ENCODE measurements at places on chromosomes 12 and 14.

DNA sequence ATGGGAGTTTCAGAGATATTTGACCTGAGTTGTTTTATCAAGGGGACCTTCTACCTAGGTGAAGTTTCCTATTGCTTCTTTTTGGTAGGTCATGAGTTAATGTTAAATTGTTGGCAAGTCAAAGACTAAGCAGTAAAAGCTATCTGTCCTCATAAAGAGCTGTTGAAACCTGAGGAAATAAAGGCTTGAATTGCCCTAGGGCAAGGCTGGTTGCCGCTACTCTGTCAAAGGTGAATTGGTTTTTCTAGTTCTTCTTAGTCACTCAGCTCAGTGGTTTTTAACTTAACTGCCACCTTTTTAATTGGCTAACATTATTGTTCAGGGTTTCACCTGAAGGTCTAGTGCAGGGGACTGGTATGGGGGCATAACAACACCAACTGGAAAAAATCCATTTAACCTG is 441.6 kb upstream of the FBXO33 start:
- no peak for DNase-seq

DNA sequence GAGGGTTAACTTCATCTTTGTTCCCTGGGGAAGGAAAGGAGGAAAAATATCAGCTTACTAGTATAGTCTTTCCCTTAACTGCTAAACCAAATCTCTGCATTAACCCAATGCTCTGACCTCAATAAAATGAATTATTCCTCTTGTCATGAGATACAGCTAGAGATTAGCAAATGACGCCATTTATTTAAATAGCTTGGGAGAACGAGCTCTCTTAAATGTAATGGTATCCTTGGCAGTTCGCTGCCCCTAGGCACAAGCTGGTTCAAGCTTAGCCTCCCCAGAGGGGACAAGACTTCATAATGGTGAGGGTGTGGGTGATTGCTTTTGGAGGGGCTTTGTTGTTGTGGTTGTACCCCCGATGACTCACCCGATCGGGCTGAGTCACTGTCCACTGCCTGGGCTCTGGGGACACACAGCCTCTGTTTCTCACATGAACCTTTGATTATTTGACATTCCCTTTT is 19.6 kb downstream of the FNTB start:
- no peak for DNase-seq

GRCh38 chr12:128818065-128819022 is 5.4 kb downstream of the SLC15A4 start:
- no peak for DNase-seq

- no peak for DNase-seq
Measured at GRCh38 chr14:68501614-68502052, 291.2 kb downstream of the ZFP36L1 start.

All from stimulated activated effector memory CD8-positive, alpha-beta T cell treated with anti-CD3 and anti-CD28 coated beads, Interleukin-12 subunit alpha, Interleukin-12 subunit beta, amount 100 ng/mL, for 72 hours (primary cell).